ENCODE measurements at places on chromosomes 16 and 17.

DNA sequence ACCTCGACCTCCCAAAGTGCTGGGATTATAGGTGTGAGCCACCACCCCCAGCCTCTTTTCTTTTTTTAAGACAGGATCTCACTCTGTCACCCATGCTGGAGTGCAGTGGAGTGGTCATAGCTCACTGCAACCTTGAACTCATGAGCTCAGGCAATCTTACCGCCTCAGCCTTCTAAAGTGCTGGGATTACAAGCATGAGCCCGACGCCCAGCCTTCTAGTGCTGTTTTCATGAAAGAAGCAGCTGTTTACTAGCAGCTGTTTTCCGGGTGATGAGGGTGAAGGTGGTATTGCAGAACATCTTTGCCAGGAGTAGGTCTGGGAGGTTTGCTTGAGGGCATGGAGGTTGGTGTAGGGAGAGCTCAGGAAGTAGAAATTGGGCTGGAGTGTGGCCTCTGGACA is 2.0 kb downstream of the ADCY7 start:
- no peak for DNase-seq

- no peak for DNase-seq
These were observed 71.9 kb downstream of the N4BP1 start for GRCh38 chr16:48537909-48538745.

GRCh38 chr17:4583782-4584100 is 588 bp upstream of the SMTNL2 start:
- DNase-seq = no peak

- DNase-seq = no peak
These were observed 83.2 kb downstream of the SPECC1 start for GRCh38 chr17:20092261-20092867.

DNA sequence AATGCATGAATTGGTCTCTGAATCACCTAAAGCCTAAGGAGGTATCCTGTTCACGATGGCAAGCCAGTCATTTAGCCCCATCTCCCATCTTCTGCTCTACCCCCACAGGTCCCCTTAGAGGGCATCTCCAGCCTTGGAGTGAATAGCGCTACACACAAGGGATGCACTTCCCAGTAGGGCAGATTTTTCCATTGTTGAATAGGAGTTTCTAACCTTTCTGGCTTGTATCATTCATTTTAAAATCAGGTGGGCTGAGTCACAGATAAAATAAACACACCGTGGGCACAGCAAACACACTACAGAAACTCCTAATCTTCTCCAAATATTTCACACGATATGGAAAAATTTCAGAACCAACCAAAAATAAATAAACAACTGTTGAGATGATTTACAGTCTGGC is 201.2 kb upstream of the NOG start:
- no peak for DNase-seq

- no peak for DNase-seq
These were observed 124.7 kb upstream of the TNRC6C start for GRCh38 chr17:77833769-77834168.

DNA sequence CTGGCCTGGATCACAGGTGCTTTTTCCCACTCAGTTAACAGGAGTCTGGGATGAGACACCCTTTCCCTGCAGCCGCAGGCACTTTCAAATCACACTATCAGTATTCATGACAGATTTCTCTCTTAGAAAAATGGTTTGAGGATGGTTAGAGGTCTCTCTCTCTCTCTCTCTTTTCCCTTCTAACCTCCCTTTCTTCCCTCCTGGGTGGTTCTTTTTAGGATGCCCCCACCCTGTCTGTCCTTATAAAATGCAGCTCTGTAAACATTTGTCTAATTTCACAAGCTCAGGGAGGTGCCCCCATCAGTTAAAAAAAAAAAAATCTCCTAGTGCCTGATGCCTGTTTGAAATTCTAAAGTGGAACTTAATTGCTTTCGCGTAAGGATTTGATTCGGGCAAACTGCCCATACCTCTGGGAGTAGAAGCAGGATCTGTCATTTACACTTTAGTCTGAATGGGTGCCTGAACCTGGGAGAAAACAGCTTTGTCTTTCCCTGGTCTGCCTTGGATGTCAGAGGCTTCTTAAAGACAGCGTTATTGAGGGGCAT is 158.8 kb downstream of the CCDC182 start:
- no peak for DNase-seq

GRCh38 chr16:8941718-8942344 is 21.9 kb downstream of the USP7 start:
- DNase-seq = no peak

- no peak for DNase-seq
These were observed 114.5 kb downstream of the ABCC6 start for GRCh38 chr16:16108759-16109158.

DNA sequence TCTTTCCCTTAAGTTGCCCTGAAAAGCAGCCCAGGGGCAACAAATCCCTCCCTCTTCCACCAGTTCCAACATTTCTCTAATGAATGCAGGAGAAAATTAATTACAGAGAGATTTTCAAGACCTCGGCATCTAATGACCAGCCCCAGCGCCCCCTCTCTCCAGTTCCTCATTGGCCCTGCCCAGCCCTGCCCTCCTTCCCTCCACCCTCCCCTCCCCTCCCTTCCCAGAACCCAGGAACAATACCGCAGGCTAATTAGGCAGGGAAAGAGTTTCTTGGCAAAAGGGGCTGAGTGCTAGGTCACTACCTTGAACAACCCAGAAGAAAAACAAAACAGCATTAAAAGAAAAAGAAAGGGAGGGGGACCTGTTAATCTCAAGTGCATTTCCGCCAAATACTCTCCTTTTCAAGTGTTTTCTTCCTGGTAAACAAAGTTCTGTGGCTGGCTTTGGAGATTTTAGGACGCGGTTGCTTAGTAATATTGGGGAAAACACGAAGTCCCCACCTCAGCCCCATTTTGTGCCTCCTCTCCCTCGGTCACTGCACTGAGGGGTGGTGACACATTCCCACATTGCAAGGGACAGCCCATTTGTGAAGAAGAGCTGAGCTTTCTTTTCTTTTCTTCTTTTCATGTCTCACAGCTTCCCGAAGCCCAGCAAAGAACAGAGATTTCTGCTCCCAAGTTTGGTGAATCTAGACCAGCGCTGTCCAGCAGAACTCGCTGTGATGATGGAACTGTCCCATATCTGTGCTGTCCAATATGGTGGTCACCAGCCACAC is 215.4 kb downstream of the SOX9 start:
- DNase-seq = no peak

- no peak for DNase-seq
These were observed 47.3 kb downstream of the ZCCHC14 start for GRCh38 chr16:87445486-87445885.

DNA sequence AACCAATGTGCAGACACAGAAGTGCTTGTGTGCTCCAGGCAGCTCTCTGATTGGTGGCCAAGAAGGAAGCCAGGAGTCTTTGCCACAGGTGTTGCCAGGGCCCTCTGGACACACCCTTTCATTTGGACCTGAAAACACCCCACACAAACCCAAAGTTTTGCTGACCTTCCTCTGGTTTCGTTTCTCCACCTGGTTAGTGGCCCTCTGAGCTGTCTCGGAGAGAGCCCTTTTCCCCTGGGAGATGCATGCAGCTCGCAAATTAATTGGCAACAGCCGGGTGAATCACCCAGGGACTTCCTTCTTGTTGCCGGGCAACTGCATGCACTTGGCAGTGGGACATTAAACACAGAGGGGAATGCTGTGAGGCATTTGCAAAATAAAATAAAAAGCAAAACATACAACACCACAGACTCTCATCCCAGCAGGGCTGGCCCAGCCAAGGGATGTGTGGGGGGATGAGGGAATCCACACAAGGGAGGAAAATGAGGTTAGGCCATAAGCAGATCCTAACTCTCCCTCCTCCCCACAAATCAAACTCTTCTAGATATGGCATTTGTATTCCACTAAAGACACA is 286.6 kb downstream of the SOX9 start:
- DNase-seq = peak; percentile 26

DNA sequence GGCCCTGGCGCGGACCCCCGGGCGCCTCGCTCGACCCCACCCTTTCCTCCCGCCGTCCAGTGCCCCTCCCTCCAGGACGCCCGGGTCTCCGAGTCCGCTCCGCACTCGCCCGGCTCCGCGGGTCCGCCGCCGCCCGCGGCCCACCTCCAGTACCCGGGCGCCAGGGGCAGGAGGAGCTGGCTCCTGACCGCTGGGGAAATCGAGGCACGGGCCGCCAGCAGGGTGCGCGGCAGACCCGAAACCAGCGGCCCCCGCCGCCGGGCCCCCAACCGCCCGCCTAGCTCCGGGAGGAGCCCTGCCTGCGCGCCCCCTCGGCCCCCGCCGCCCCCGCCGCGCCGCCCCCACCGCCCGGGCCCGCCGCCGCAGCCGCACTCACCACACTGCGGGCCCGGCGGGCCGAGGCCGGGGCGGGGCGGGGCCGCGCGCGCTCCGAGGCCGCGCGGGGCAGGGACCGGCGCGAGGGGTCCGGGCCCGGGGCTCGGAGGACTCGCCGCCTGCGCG is 333 bp downstream of the MAFG start:
- DNase-seq = no peak

DNA sequence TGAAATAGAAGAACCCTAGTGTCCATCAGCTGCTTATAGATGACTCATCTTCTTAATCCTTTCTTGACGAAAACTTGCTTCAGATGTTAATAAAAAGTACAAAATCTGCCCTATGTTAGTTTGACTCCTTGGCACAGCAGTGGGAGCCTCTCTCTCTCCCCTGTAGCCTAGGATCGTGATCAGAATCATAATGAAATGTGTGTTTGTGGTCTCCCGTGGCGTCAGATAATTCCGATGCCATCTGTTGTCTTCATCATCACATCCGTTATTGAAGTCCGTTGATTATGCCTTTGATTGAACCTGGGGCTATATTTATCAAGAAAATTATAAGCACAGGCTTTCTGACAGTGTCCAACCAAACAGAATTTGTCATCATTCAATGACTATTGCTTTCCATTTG is 102.5 kb downstream of the BMERB1 start:
- no peak for DNase-seq

DNA sequence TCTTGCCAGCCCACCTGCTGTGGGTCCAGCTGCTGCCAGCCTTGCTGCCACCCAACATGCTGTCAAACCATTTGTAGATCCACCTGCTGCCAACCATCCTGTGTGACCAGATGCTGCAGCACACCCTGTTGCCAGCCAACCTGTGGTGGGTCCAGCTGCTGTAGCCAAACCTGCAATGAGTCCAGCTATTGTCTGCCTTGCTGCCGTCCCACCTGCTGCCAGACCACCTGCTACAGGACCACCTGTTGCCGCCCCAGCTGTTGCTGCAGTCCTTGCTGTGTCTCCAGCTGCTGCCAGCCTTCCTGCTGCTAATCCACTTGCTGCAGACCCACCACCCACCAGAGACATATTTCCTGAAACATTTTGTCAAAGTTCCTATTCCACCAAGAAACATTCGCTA is 641 bp downstream of the KRTAP9-1 start:
- DNase-seq = no peak

GRCh38 chr16:49867796-49868668 is 12.1 kb upstream of the ZNF423 start:
- DNase-seq = no peak

DNA sequence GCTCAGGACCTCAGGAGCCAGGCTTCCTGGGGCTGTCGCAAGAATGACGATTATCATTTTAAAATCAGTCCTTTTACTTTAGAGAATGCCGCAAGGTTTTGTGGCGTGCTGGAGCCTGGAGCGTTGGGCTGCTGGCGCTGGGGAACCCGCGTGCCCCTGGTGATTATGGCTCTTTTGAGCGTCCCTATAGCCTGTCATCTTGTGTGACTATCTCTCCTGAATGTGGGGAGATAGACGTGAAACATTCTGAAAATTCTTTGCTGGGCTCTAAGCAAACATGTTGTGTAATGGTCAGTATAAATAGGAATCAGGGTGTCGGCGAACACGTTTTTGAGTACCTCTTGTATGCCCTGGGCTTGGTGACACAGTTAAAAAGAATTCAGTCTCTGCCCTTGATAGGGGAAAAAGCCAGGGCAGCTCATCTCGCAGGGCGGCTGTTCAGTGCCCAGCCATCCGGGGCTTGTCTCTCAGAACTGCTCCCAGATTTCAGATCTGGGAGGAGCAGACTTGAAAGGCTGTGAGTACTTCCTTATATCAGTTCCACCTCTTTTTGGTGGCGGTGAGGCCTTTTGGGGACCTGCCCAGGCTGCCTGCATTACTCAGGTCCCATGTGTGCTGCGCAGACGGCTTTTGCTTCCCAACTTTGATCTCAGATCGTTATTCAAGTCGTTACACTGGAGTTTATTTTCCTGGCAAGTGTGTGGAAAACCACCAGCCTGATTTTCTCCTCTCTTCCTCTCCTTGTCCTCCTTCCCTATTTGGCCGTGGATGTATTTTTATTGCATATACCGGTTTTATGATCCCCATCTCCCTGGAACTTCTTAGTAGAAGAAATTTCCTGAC is 973 bp downstream of the SLC7A6 start:
- DNase-seq = peak; percentile 52

- DNase-seq = no peak
These were observed 5.7 kb upstream of the SPNS2 start for GRCh38 chr17:4492721-4493561.

DNA sequence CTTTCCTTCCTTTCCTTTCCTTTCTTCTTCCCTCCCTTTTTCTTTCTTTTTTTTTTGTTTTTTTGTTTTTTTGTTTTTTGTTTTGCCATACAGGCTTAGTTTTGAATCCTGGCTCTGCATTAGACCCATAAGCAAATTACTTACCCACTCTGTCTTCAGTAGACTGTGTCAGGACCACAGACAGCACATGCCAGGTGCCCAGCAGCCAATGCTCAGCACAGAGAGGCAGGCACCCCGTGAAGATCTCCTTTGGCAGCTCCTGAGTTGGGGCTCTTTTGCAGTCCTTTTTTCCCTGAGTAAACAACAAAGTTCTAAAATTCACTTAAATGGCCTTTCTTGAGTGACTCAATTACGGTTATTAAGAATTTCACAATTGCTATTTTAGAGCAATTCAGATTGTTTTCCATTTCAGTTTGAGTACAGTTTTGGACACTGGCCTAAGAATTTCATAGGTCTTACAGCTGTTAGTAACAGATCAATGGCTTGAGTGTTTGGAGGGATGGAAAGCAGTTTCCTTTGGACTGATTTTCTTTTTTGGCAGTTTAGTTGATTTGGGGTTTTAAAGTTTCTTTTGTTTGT is 26.2 kb upstream of the SLC5A11 start:
- DNase-seq = no peak
